ENCODE measurements at places on chromosomes 2 and 18.

GRCh38 chr2:172969609-172970008 is 106.0 kb upstream of the MAP3K20 start:
- no peak for DNase-seq

- no peak for DNase-seq
These were observed 15.7 kb upstream of the TTC21B start for GRCh38 chr2:165969227-165969626.

DNA sequence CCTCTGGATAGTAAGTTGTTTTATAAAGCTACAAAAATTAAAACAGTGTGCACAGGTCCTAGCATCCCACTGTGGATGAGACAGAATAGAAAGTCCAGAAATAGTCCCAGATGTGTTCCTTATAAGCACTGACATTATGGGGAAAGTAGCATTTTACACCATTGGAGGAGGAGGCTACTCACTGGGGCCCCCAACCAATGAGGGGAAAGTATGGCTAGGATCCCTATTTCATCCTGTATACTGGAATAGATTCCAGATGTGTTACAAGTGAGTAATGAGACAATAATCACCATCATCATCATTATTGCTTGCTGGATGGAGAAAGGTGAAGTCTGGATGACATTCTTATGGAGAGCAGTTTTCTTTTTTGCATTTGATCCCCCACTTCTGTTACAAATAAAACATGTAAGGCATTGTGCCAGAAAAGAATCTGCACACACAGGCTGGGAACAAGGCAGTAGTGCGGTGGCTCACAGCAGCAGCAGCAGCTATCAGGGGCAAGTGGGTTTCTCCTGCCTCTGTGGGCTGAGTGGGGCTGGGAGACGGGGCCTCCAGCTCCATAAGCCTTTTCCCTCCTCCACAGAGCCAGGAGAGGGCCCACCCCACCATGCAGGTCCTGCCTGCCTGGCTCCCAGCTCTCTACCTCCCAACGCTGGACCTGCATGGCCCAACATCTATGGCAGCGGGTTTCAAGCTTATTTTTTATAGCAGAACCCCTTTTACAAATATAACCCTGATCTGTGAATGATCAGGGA is 5.0 kb downstream of the ARID5A start:
- peak; percentile 82 for DNase-seq

DNA sequence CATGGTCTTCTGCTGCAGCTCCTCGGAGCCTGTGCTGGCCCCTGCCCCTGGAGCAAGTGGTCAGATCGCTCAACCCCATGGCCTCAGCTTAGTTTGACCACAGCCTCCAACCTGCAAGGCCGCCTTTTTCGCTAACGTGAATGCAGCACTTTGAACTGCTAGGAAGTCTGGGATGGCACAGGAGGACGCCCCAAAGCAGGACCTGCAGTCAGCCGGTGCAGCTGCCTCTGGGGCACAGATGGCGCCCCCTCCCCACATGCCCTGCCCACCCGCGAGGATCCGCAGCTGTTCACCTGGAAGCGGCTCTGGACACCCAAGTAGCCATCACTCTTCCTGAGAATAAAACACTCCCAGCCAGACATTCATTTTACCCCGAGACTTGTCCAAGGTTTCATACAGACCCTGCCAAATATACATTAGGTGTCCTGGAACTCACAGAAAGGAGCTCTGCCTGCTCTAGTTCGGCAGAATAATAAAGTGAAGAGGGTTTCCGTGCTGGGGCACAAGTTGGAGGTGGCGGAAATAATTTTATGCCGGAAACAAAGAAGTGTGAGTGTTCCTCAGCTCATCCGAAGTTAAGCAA is 510.1 kb downstream of the EIPR1 start:
- no peak for DNase-seq

- peak; percentile 86 for DNase-seq
These were observed 83.4 kb downstream of the TTC27 start for GRCh38 chr2:32711219-32711618.

DNA sequence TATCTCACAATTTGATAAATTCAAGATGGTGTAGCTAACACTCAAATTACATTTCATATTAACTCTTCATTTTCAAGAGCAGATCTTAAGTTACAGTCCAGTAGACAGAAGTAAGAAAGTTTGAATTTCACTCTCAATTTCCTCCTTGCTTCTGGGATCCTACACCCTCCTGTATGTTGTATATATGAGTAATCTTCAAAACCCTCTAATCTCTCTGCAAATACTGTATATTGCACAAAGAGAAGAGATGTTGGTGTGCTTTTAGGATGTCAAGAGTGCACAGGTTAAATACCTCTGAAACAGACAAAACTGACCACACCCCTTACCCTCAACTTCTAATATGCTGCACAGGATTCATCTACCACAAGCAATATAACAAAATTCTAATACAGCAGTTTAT is 6.7 kb downstream of the CHST9 start:
- no peak for DNase-seq

- peak; percentile 36 for DNase-seq
These were observed 1423.0 kb upstream of the PIK3C3 start for GRCh38 chr18:40532046-40532445.

- DNase-seq, result no peak
These were observed 136.2 kb downstream of the LCLAT1 start for GRCh38 chr2:30583204-30583749.

GRCh38 chr2:152166633-152167032 is 8.9 kb downstream of the STAM2 start:
- peak; percentile 1 for DNase-seq

DNA sequence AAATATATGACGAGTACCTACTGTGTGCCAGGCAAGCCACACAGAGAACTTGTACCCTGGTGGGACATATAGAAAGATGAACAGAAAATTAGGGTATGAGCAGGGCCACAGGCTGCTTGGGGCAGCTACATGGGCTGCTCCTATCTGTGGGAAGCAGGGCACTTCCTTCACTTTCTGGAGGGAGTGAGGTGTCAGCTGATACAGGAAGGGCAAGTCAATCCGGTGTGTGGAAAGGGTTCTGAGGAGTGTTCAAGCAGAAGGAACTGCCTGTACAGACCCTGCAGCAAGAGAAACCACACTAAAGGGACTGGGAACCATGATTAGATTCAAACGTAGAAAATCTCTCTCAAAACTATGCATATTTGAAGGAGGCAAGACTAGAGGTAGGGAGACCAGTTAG is 58.6 kb upstream of the BCL11A start:
- no peak for DNase-seq

- DNase-seq, result peak; percentile 13
These were observed 112.8 kb downstream of the CELF4 start for GRCh38 chr18:37452682-37453385.

DNA sequence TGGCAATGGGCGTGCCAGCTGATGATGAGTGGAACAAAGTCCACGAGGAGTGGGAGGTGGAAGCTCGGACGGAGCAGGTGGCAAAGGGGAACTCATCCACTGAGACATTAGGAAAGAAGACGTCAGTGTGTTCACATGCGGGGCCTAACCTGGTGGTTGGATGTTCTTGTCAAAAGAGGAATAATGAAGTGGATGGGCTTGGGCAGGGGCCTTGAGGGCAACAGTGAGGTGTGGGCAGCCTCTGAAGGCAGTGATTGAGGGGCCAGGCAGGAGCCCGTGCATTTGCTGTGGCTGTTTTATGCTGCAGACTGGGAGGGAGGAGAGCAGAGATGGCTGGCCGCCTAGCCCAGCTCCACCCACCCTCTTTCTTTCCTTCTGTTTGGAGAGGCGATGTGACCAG is 74.5 kb downstream of the LRRC30 start:
- no peak for DNase-seq

- DNase-seq, result no peak
These were observed 37.6 kb downstream of the CRACDL start for GRCh38 chr2:98898423-98898841.

DNA sequence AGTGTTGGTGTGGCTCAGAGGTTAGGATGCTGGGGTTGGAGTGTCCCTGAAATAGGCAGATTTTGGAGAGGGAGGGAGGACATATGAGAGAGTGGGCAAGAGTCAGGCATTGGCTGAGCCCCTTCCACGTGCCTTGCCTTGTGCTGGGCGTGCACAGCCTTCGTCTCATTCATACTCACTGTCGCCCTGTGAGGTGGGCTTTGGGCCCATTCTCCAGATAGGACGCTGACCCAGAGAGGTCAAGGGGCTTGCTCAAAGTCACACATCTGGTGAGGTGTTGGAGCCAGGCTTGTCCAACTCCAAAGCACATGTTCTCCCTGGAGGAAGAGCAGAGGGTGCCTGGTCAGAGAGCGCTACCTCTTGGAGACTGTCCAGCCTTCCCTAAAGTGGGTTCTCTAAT is 166.8 kb downstream of the DYSF start:
- DNase-seq, result no peak

GRCh38 chr18:69838620-69839411 is 108.9 kb downstream of the CD226 start:
- DNase-seq, result no peak

GRCh38 chr2:210461401-210461800 is 15.2 kb downstream of the LANCL1 start:
- no peak for DNase-seq

All from fibroblast of skin of scalp (primary cell).